NCI-H1105 (cell line): ENCODE measurements at places on chromosomes 2 and 18.

- DNase-seq, result no peak
Measured at GRCh38 chr18:24019641-24020331, 5.2 kb downstream of the TTC39C start.

- DNase-seq, result no peak
Measured at GRCh38 chr2:199588054-199588453, 130.3 kb upstream of the SATB2 start.

DNA sequence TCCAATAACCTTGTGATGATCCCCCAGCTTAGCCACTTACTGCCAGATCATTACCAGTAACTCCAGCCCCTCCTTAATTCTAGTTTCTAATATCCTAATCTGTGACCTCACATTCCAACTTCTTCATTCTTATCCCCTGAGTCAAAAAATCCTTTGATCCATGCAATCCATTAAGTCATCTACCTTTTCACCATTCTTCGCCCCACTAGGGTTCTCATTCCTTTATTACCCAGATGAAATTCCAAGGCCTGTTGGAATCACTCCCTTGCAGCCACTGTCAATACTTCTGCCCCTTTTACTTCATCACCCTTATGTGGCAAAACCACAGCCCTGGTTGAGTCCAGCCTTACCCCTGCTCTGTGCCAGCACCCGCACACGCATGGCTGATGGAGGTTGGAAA, 20.3 kb upstream of the IL36G start:
- DNase-seq, result no peak

DNA sequence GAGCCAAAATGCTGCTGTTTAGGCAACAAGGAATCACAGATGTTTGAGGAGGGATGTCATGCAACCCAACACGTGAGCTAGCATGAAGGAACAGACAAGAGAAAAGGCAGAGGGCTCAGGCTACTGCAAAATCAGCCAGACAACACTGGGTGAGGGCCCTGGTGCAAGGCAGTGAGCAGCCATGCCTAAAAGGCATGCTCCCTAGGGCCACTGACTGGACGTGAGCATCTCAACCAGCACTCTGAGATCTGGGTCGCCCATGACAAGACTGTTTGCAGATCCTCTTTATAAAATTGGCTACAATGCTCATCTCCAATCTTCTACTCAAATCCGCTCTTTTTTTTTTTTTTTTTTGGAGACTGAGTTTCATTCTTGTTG, 49.1 kb downstream of the KIAA2012 start:
- no peak for DNase-seq
